ENCODE measurements at places on chromosomes 1 and 21.

GRCh38 chr21:35606578-35606977 lies 453.7 kb downstream of the SETD4 start:
- no peak for DNase-seq

DNA sequence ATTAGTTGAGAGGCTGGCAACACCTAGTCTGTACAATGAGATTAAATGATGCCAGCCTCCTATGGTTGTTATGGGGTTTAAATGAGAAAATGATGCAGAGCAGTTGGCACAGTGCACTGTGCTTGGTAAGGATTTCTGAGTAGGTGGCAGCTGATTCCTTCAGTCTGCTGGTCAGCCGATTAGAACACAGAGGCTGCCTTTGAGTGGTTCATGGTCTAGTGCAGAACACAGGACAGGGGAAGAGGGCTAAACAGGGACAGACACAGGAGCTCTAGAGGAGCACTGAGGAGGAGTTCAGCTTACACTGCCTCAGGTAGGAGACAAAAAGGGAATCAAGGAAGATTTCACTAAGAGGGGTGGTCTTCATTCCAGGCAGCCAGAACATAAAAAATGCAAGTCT lies 1.4 kb downstream of the TIE1 start:
- no peak for DNase-seq

DNA sequence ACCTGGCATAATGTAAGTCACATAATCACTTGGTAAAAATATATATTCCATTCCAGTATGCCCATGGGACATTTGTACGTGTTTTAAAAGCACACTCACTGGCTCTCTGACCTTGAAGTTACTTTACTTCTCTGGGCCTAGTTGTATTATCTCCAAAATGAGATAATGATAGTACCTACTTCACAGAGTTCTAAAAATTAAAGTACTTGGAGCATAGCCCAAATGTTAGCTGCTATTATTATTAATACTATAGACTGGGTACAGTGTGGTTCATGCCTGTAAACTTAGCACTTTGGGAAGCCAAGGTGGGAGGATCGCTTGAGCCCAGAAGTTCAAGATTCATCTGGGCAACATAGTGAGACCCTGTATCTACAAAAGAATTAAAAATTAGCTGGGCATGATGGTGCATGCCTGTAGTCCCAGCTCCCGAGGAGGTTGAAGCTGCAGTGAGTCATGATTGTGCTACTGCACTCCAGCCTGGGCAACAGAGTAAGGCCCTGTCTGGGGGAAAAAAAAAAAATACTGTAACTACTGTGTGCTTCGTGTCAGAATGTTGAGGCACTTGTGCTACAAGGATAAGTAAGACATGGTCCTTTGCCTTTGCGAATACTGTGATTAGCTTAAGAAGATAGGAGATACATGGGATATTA lies 45.7 kb downstream of the TDRD5 start:
- no peak for DNase-seq

DNA sequence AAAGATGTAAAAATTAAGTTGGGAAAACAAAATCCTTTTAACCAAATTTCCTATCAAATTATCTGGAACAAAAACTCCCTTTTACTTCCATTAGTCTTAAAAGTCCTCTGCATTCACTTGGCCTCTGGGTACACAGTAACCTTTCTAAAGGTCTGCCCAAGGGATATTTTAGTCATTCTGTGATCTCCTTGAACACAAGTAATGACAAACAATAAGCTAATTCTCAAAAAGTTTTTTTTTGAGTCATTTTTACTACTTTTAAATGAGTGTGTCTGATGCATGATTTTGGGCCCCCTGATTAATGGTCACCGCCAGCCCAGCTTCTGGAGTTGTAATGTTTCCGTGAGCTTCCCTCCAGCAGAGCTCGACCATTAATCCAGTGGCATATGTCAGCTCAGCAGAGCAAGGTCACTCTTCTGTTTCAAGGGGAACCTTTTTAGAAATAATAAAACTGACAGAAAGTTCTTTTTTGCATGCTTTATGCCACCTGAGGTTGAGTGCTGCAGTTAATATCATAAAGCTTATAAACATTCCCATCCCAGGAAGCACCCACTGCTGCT lies 14.3 kb downstream of the SAMSN1 start:
- DNase-seq: no peak

- DNase-seq: no peak
Measured at GRCh38 chr1:10519016-10519417, 44.3 kb downstream of the PEX14 start.

DNA sequence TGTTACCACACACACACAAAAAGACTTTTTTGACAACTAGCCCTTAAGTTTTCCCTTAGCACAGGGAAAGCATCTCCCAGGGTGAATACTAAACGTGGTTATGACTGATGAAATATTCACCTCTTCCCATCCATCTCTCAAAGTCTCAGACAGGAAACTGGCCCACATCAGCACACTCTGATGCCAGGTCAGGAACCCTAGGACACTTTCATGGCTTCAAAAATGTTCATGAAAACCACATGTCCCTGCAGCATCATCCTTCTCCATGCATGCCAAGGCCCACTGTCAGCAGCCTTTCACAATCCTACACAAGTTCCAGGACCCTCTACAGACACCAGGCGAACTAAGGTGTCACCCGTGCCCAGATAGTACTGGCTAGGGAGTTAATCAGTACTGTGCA lies 68.7 kb downstream of the DNTTIP2 start:
- DNase-seq: no peak

DNA sequence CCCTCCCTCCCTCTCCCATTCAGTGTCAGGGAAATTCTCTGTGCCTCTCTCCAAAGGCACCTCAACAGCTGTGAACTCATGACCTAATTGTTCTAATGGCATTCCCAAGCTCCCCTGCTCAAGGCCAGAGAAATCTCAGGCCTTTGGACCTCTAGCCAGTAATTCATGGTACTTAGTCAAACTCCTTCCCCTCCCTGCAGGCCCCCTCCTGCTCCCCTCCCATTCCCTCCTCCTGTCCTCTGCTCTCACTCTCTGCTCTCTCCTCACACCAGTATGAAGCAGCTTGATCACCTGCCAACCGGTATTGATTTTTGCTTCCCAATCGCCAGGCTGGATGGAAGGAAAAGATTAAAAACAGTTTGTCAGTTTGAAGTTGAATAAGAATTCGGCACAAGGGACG lies 370.5 kb upstream of the PBX1 start:
- no peak for DNase-seq

- DNase-seq: no peak
Measured at GRCh38 chr1:22262583-22262982, 119.7 kb upstream of the WNT4 start.

- no peak for DNase-seq
Measured at GRCh38 chr1:160258177-160258798, 4.1 kb downstream of the DCAF8 start.

DNA sequence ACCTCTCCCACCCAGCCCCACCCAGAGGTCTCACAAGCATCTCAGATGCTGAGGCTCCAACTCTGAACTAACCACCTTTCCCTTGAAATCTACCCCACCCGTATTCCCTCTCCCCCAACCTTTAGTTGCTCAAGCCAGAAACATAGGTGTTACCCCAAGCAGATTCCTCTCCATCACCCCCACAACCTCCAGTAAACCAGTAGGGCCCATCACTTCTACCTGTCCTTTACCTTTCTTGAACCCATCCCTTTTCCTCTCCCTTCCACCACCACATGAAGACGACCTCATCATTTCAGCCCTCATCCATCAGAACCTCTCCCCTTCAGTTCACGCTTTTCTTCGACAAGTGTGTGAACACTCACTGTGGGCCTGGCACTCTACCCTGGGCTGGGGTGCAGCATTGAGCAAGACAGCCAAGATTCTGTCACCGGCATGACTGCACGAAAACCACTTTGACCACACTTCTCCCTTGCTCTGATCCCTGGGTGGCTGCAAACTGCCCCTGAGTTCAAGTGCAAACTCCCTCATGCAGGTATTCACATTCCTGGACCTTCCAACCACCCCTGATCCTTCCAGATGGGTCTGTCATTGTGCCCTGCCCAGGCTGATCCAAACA lies 65.5 kb upstream of the LAPTM5 start:
- no peak for DNase-seq

DNA sequence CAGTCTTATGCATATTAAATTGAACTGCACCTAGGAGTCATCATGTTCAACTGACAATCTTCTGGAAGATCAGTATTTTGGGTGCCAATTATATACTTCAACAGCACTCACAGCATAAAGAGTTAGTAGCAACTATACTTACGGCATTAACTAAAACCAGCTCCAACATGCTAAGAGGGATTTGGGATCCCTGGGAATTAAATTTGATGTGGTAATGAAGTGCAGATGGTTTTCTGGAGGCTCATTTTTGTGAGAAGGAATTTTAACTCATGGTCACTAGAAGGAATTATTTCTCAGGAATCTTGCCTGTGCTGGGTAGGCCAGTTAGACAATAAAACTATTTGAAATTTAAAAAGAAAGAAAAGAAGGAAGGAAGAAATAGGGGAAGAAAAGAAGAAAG lies 18.3 kb downstream of the IFI44 start:
- no peak for DNase-seq

- no peak for DNase-seq
Measured at GRCh38 chr1:59767119-59767518, 47.6 kb upstream of the HOOK1 start.

- DNase-seq: no peak
Measured at GRCh38 chr1:207811920-207812720, 60.3 kb downstream of the CD46 start.

- no peak for DNase-seq
Measured at GRCh38 chr1:246782120-246782900, 58.1 kb downstream of the SCCPDH start.

DNA sequence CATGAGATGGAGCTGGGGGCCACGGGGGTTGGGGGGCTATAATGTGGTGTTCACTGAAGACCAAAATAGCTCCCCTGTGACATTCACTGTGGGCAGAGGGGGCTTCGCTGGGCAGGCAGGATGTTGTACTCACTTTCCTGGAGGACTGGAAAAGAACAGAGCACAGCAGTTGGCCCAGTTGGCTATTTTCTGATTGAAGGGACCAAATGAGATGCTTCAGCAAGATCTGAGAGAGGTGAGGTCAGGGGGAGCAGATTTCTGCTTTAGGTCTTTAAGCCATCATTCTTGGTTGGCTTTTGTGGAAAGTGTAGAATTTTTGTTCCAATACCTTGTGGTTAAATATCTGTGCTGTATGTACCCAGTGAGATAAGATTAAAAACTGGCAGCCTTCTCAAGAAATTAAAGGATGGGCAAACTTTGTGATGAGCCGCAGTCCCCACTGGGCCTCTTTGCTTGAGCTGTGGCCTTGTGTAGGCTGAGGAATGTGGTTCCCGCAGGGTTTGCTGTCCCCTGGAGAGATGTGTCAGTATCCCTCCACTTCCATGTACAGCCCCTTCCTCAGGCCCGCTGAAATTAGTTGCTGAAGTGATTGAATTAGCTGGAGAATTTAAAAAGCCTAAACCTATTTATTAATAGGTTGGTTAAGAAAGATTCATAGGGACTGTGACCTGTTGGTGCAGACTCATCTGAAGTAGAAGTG lies 80.7 kb downstream of the ATP5PO start:
- no peak for DNase-seq

DNA sequence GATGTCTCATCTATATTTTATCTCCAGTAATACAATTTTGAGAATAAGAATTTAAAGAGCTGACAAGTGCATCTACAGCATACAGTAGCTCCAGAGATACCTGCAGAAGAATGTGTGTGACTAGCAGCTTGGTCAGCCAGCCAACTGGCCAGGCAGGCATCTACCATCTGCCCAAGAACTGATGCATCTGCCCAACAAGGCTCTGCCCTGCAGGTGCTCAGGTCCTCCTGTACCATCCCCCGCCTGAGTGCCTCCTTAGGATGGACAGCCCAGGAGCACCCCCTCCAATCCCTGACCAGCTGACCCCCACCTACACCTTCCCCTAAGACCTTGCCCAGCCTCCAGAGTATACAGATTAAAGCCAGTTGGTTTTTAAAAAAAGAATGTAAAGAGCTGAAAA lies 30.3 kb downstream of the TMEM69 start:
- no peak for DNase-seq

DNA sequence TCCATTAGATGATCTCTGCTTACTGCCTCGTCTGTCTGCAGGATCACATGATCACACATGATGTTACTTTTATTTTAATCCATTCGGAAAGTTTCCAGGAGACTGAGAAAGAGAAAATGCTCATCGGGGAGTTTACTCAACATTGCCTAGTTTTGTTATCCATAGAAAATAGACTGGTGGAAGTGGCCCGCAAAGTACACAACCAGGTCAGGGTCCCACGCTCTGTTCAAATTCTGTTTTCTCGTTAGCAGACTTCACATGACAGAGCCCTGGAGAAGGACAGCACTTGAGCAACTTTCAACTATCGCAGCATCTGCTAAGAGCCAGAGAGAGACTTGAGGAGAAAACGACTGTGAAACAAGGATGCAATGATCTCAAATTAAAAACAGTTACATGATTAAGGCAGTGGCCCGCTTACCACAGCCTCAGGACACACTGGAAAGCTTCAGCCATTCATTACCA lies 44.2 kb downstream of the ADAMTS1 start:
- DNase-seq: no peak

DNA sequence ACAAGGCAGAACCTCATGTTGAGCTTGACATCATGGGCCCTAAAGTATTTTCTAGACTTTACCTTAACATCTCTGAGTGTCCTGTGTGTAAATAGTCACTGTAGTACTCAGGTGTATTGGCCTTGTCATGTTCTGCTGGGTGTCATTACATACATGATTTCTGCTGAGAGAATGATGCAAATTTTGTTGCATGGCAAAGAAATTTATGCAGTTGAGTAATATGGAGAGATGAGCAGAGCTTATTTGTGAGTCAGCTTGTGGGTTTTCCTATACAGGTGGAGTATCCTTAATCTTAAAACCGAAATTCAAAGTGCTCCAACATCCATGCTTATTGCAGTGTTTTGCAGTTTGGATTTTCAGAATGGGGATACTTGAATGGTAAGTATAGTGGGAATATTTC lies 36.6 kb downstream of the RGL1 start:
- no peak for DNase-seq

DNA sequence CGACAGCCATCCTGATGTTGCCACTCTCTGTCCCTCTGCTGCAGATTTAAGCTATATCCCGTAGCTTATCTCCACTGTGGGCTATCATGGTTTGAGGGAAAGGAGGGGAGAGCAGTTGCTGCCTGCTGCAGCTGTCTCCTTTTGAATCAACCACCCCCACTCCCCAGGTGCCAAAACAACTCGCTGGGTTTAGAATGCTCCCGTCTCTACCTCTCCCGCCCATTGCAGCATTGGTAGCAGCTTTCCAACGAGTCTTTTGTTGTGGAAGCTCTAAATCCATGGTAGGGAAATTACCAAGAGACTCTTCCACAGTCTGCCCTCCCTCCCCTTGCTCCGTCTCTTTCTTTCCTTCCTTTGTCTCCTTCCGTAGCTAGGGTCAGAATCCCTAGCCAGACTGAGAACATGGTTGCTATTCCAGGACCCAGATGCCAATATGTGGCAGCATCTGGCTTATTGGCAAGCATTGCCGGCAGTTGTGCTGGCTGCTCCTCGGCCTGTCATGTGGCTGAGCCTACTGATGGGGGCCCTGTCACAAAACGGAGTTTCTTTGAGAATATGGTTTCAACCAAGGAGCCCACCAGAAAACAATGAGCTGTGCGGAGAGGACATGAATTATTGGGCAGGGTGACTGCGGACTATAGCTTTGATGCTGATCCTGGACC lies 230.7 kb downstream of the RPS6KC1 start:
- no peak for DNase-seq
